ENCODE measurements at places on chromosomes 11 and 22.

GRCh38 chr11:911031-911889 is 650 bp upstream of the CHID1 start:
- no peak for DNase-seq

DNA sequence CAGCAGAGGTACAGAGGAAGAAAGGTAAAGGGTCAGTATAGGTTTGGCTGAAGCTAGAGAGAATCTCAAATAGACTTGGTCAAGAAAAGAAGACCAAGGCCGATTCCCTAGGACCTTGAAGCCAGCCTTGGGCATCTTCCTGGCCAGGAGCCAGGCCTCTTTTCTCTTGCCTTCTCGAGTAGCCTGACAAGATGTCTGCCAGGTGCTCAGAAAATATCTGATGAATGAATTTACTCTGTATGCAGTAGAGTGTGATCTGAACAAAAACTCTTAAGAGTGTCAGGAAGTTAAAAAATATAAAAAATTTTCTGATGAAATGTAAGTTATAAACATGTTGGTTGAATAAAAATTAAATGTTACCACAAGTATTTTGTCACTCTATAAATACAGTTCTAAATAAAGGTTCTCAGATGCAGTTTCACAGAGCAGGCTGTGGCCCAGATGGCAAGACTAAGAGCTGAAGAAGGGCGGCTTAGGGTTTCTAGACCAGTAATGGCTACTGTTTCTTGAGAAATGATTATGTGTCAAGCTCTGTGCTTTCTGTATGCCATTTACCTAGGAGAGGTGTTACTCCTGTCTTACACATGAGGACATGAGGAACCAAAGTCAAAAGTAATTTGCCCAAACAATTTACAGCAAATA is 98.1 kb downstream of the ATXN10 start:
- DNase-seq: peak; percentile 22

- no peak for DNase-seq
These were observed 444 bp downstream of the CWF19L2 start for GRCh38 chr11:107457205-107457557.

- DNase-seq: no peak
These were observed 27.6 kb downstream of the NF2 start for GRCh38 chr22:29630987-29631386.

GRCh38 chr22:19397734-19398104 is 33.8 kb downstream of the HIRA start:
- no peak for DNase-seq

DNA sequence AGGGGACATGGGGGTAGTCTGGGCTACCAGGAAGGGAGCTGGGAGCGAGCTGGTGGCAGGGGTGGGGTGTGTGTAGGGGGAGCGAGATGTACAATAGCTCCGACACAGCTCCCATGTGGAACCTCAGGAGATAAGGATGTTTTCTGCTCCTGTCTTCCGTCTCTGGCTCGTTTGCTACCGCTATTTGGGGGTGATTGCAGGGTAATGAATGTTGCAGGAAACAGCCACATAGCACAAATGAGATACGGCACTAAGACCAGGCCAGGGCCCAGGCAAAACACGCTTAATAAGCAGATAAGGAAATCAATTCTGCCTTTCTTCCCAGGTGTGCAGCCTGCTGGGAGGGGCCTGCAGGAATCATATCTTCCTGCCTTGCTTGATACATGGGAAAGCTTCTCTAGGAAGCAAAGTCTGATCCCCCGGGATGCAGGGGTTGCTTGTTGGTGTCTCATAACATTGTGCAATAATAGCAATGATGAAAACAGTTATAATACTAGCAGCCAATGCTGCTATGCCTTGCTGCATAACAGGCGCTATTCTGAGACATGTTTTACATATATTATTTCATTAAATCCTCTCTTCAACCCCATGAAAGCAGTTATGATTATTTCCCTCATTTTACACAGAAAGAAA is 158.7 kb downstream of the ST3GAL4 start:
- no peak for DNase-seq

DNA sequence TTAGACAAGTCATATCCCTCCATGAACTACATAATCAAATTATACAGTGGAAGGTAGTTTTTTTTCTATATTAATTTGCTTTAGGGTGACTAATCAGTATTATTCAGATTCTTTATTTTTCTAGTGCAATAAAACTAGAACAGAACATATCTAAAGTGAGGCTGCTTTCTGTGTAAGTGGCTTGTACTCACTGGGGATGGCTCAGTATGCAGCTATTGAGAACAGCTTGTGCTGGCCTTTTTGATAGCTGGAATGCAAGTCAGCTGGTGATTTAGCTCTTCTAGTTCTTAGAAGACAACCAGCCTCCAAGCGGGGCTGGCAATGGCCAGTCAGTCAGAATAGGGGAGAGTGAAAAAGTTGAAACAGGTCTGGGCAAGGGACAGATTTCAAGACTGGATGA is 119.4 kb downstream of the BLID start:
- DNase-seq: no peak

- no peak for DNase-seq
These were observed 904.9 kb upstream of the CNTN5 start for GRCh38 chr11:98115873-98116272.

GRCh38 chr11:114084414-114084813 is 24.9 kb downstream of the ZBTB16 start:
- DNase-seq: no peak

- no peak for DNase-seq
These were observed 2.9 kb upstream of the BID start for GRCh38 chr22:17777005-17777716.

GRCh38 chr11:36775756-36776155 is 177.7 kb upstream of the RAG2 start:
- no peak for DNase-seq

DNA sequence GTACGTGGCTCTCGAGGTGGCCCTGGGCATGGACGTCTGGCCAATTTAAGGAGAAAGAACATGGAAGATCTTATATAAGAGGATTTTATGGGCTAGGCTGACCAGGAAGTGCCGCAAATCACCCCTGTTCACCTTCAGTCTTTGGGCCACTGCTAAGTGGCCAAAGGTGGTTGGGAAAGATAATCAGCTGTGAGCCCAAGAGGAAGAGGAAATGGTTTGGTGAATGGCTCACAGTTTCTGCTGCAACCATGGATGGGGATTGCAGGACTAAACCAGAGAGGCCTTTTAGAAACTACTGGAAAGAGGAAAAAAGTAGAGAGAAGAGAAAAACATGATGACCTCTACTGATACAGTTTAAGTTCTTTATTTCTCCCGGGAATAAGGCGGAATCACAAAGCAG is 96.0 kb upstream of the ARHGAP20 start:
- DNase-seq: no peak

DNA sequence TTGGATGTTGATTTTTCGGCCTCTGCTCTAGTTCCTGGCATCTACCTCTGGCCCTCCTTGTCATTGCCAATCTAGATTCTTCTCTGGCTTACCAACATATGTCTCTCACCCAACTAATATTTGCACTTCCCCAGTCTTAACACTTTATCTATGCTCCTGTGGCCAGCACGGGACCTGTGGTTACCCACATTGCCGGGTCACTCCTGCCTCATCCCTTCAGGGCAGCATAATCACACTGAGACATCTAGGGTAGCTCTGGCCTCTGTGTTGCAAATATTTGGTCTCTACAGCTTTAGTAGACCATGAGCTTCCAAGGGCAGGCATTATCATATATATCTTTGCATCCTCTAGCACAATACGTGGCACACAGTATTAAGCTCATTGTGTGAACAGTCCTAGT is 182.0 kb upstream of the ARHGAP20 start:
- no peak for DNase-seq

GRCh38 chr22:41127451-41127850 is 35.1 kb downstream of the EP300 start:
- no peak for DNase-seq

GRCh38 chr11:76678321-76678720 is 7.8 kb upstream of the LRRC32 start:
- DNase-seq: no peak
